ENCODE measurements at places on chromosomes 5 and 9.

DNA sequence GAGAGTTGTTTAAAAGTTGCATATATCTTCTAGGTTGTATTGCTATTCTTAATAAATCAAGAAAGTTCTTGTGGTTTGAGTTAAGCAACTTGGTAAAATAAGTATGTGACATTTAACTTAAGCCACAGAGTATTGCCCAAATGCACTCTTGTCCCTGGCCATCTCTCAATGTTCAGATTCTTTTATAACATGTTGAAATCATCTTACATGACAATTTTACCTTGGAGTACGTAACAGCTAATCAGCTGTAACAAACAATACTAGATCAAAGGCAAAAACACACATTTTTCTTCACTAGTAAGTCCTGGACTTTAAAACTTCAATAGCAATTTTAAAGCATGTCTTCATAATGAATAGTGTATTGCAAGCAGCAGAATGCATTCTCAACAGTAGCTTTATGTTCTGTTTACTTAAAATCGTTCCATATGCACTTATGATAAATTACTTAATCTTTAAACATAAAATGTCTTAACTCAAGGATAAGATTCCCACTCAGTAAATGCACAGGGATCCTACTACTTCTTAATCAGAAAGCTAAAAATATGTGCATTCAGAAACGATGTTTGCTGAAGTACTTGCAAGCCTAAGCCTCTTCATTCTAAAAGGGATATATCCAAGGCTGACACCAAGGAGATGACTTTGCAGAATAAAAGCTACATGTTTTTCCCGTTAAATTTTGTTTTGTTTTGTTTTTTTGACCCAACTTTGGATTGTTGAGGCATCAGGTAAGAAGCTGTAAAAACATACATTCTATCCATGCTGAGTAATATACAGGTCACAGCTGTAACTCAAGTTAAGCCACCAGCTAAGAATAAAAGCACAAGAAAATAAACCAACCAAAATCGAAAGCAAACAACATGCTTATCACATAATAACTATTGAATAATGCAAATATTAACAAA lies 86.1 kb upstream of the NFIB start:
- DNase-seq, result no peak

- DNase-seq, result no peak
Measured at GRCh38 chr5:165460911-165461310, 1955.5 kb downstream of the MAT2B start.

DNA sequence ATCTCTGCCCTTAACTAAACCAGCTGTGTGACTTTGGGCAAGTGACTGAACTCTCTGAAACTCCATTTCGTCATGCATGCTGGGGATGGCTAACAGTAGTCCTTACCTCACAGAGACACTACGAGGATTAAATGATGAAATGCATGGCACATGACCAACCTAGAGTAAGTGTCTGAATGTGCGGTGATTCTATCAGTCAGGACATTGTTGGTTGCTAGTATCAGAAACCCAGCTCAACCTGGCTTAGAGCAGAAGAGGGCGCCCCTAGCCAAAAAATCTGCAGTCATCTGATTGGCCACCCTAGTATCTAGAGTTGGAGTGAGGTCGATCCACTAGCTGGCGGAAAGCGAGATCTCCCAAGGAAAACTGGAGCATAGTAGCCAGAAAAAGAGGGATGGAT lies 25.2 kb downstream of the NEURL1B start:
- no peak for DNase-seq

DNA sequence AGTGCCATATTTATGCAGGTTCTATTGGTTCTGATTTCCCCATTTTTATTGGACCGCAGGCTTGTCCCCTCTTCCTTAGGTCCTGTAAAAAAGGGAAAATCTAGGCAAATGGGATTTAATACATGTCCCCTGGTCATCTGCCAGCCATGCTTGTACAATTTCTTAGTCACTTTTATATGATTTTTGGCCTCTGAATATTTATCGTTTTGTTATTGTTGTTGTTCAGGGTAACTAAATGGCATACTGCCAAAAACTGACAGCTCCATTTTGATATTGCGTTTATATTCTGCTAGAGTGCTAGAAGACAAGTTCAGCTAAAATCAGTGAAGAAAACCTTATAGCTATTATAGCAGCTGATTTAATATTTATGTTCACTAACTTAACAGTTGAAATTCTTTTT lies 770.2 kb upstream of the FAM174A start:
- no peak for DNase-seq
